ENCODE measurements at places on chromosomes 16 and 17. TPM values are rescaled to one million over a fixed set of nuclear protein-coding genes. Genes with fewer than 3 reads are reported as not detected.

Gene CLEC3A
- not detected for total RNA-seq

DNA sequence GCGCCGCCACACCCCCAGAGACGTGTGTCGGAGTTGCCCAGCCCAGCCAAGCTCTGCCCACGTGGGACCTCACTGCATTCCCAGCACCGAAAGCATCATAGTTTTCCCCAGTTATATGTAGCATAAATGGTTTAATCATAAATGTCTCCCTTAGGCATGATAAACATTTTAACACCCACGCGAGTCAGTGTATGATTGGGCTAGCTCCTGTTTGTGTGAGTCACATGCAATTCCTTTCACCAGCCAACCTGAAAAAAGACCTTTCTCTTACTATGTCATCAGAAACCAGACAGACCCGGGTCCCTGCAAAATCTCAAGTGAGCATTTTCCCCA lies 9.2 kb downstream of the TAF1C start:
- DNase-seq = no peak

- peak; percentile 61 for DNase-seq
Observed at GRCh38 chr17:16926061-16926511, 45.8 kb downstream of the TNFRSF13B start.

Gene CCT6B
- 1.7 TPM for total RNA-seq

DNA sequence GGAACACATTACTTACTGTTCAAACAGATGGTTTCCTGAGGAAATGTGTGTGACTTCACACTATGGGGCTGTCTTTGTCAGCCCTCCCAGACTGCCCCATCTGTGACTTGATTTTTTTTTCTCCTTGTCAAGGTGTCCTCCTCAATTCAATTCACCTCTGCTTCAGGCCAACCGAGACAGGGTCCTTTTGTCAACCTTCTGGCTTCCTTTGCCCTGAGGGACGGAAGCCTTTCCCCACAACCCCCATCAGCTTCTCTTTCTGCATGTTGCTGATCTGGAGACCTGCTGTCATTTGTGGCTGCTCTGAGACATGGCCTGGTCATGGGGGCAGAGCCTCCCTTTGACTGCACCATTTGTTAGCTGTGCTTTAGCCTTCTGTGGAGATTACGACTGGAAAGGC lies 21.3 kb upstream of the RGS9 start:
- DNase-seq = no peak

GRCh38 chr16:2236337-2237101 lies at the start of gene DNASE1L2:
Gene DNASE1L2 (plus strand): TSS chr16:2236444. CDS start chr16:2236817, 373 bp downstream.
- DNase-seq = no peak

- DNase-seq = no peak
Observed at GRCh38 chr16:88705801-88706228, 393 bp downstream of the RNF166 start.

- DNase-seq = no peak
Observed at GRCh38 chr17:46212634-46213435, 19.6 kb upstream of the KANSL1 start.

GRCh38 chr17:825216-825615 lies 43.1 kb downstream of the MRM3 start:
- no peak for DNase-seq

GRCh38 chr17:62641153-62641552 lies 13.7 kb downstream of the MRC2 start:
- peak; percentile 15 for DNase-seq

DNA sequence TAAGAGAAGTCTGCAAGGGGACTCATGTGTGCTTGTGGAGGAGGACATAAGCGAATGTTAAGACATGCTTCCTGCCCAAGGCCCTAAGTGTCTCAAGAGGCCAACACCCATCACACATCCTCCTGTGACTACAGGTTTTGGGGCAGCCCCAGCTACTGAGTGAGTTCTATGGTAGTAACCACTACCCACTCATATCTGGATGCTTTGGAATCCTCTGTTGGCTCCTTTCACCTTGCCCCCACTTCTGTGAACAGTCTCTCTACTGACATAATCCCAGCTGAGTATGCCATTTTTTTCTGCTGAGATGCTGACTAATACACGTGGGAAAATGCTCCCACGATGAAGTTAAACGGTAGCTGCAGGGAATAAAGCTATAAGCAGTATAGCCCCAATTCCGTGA lies 153.5 kb downstream of the VPS53 start:
- DNase-seq = no peak
